ENCODE measurements at places on chromosomes 12 and 14. TPM values are rescaled to one million over a fixed set of nuclear protein-coding genes. Genes with fewer than 3 reads are reported as not detected.

KCNJ8 gene
- total RNA-seq = 7.0 TPM

- no peak overlapping the region for H3K27ac ChIP-seq
- H3K4me3 ChIP-seq = peak overlapping the region; percentile 95
- H3K27me3 ChIP-seq = no peaks in the 10 kb centered on the region
- no peaks in the 10 kb centered on the region for H3K36me3 ChIP-seq
- peaks cover 13% of the 10 kb centered on the region for H3K4me1 ChIP-seq
Observed at GRCh38 chr12:76033081-76034011, 1.8 kb upstream of the PHLDA1 start.

DNA sequence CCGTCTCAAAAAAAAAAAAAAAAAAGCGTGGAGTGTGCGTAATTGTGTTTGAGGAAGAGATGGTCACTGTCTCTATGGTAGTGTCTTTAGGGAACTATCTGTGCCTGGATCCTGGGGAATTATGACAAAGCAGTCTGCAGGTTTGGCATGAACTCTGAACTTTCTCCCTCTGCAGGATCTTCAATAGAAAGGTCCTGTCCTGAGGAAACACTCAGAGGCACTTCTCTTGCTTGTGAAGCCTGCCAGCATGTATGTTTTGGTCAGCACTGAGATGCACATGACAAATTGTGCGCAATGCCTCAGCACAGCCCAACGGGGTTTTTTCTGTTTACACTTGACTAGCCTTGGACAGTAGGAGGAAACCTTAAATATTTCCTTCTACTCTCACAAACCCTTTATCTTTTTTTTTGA is 46.6 kb downstream of the ATF7 start:
- H3K27ac ChIP-seq = no peak overlapping the region
- peaks cover 33% of the 10 kb centered on the region for H3K4me1 ChIP-seq
- H3K36me3 ChIP-seq = no peaks in the 10 kb centered on the region
- no peak overlapping the region for H3K4me3 ChIP-seq
- no peak for DNase-seq
- no peaks in the 10 kb centered on the region for H3K27me3 ChIP-seq

ADSS1 gene
- 87.3 TPM for total RNA-seq

DNA sequence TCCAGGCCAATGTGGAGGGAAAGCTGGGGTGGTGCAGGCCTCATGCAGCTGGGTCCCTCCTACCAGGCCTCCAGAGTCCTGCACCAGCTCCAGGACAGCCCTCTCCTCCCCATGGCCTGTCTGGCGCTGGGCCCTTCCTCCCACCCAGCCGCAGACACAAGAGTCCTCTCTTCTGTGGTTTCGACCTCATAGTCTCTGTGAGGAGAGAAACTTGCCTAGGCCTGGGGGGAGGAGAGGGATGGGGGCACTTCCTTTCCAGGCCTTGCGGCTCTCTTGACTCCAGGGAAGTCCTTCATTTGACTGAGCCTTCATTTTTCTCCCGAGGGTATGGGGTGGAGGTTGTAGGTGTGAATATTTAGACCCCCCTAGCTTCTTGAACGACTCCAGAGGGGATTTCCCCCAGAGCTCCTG is 2.3 kb downstream of the MMP14 start:
- H3K4me3 ChIP-seq = peak overlapping the region; percentile 96
- no peak for DNase-seq
- peak overlapping the region; percentile 95 for H3K27ac ChIP-seq

DNA sequence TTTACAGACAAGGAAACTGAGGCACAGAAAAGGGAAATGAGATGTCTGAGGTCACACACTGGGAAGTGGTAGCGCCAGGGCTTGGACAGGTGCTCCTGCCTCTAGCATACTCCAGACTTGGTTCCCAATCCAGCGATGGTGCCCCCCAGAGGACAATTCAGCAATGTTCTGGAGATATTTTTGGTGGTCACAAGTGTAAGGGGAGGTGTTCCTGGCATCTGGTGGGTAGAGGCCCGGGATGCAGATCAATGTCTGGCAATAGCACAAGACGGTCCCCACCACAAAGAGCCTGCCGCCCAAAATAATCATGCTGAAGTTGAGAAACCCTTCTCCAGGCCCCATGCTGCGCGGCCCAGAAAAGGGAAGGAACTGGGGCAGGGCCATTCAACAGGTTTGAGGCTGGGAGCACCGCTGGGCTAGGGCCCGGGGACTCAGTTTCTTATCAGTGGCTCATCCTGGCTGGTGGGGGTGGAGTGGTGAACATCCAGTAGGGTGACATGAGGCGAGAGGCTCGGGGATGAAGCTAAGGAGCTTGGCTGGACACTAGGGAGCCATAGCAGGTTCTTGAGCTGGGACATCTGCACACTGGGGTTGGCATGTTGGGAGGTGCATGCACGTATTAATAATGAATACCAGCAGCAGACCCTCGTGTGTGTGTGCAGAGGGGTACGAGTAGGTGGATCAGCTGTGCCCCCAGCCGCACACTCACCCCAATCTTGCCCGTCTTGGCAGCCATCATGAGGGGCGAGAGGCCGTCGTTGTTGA is 35.1 kb downstream of the TRPV4 start:
- no peaks in the 10 kb centered on the region for H3K36me3 ChIP-seq
- no peak for DNase-seq
- no peak overlapping the region for H3K27ac ChIP-seq

GRCh38 chr14:51564460-51564859 is 87.2 kb upstream of the FRMD6 start:
- DNase-seq = no peak
- H3K4me1 ChIP-seq = no peaks in the 10 kb centered on the region
- H3K27ac ChIP-seq = no peak overlapping the region
- H3K36me3 ChIP-seq = no peaks in the 10 kb centered on the region
- H3K4me3 ChIP-seq = no peak overlapping the region

ATG2B gene
- total RNA-seq = 29.1 TPM

DNA sequence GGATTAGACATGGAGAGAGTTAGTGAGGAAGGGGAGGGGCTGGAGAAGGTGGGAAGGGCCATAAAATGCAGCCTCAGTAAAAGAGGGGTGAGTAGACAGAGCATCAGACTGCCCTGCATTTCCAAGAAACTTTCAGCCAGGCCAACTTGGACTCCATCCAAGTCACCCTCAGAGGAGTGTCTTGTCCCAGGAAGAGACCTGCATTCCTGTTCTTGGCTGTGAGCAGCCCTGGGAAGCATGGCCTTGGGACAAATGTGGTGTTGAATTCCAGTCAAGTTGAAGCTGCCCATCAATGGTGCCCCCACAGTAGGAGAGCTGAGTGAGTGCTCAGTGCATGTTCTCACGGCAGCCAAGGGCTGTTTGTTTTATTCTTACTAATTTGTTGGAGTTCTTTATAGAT is 35.0 kb upstream of the TUNAR start:
- no peak for DNase-seq
- no peaks in the 10 kb centered on the region for H3K27me3 ChIP-seq
- H3K4me1 ChIP-seq = no peaks in the 10 kb centered on the region
- no peak overlapping the region for H3K27ac ChIP-seq
- no peaks in the 10 kb centered on the region for H3K36me3 ChIP-seq
- no peak overlapping the region for H3K4me3 ChIP-seq

GRCh38 chr14:65011538-65011937 is 24.8 kb downstream of the FNTB start:
- DNase-seq = no peak
- H3K4me3 ChIP-seq = no peak overlapping the region
- peaks cover 14% of the 10 kb centered on the region for H3K36me3 ChIP-seq
- no peak overlapping the region for H3K27ac ChIP-seq

DNA sequence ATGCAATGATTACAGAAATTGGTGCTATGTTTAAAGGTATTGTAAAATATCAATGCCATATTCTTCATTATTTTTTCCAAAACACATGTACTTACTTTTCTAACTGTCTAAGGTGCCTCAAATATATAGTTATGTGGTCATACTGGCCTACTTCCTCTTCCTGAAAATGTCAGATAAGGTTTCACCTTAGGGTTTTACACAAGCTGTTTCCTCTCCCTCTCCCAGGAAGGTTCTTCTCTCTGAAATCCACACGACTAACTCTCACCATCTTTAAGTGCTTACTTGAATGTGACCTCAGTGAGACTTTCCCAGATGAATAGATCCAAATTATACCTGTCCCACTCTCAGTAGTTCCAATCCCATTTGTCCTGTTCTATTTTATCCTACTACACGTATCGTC is 11.6 kb upstream of the CLEC4D start:
- H3K4me1 ChIP-seq = no peaks in the 10 kb centered on the region
- DNase-seq = no peak
- H3K36me3 ChIP-seq = no peaks in the 10 kb centered on the region
- no peak overlapping the region for H3K4me3 ChIP-seq
- no peaks in the 10 kb centered on the region for H3K27me3 ChIP-seq

- no peaks in the 10 kb centered on the region for H3K36me3 ChIP-seq
- no peak overlapping the region for H3K27ac ChIP-seq
- no peaks in the 10 kb centered on the region for H3K4me1 ChIP-seq
- H3K4me3 ChIP-seq = no peak overlapping the region
- H3K27me3 ChIP-seq = no peaks in the 10 kb centered on the region
Observed at GRCh38 chr14:29462321-29462720, 465.3 kb downstream of the PRKD1 start.
